ENCODE measurements at places on chromosomes 12 and 14. TPM values are rescaled to one million over a fixed set of nuclear protein-coding genes. Genes with fewer than 3 reads are reported as not detected.

Gene NANOG
- not detected for total RNA-seq

Gene CISTR
- total RNA-seq = not detected

Gene COQ10A
- 5.3 TPM for total RNA-seq

Gene IL22
- total RNA-seq = not detected

Gene MIPOL1
- total RNA-seq = 16.6 TPM

Gene ASB8
- 9.5 TPM for total RNA-seq

Gene KCNJ8
- total RNA-seq = not detected

Gene CMA1
- not detected for total RNA-seq

Gene TOMM20L
- total RNA-seq = not detected

Gene NINJ2
- total RNA-seq = 0.26 TPM

Gene WBP11
- 3.7 TPM for total RNA-seq

Gene FOXN3
- 7.8 TPM for total RNA-seq

Gene PCNX4
- total RNA-seq = 24.7 TPM

Gene GUCY2C
- not detected for total RNA-seq

Gene RBM23
- total RNA-seq = 41.2 TPM

Gene HNF1A
- not detected for total RNA-seq

Gene ESR2
- total RNA-seq = under 0.01 TPM

Gene HOXC9
- not detected for total RNA-seq

Gene SELPLG
- total RNA-seq = 0.13 TPM

Gene IAPP
- total RNA-seq = not detected

Gene TMEM229B
- 1.2 TPM for total RNA-seq

Gene B4GALNT1
- total RNA-seq = 0.13 TPM

Gene TMEM132C
- not detected for total RNA-seq

Data from bronchial epithelial cell (primary cell).